ENCODE measurements at places on chromosomes 2 and 18.

- no peak for DNase-seq
Measured at GRCh38 chr18:36613810-36614209, 215.0 kb downstream of the TPGS2 start.

- no peak for DNase-seq
Measured at GRCh38 chr2:7825591-7826312, 856.1 kb upstream of the ID2 start.

GRCh38 chr2:42085706-42086487 lies 38.1 kb downstream of the PKDCC start:
- no peak for DNase-seq

GRCh38 chr18:52766002-52766545 lies 426.1 kb downstream of the DCC start:
- no peak for DNase-seq

GRCh38 chr2:232447091-232447620 lies 8.8 kb upstream of the ALPI start:
- no peak for DNase-seq

- DNase-seq = no peak
Measured at GRCh38 chr2:192215096-192215877, 20.6 kb upstream of the TMEFF2 start.

- no peak for DNase-seq
Measured at GRCh38 chr2:121501031-121501430, 29.6 kb upstream of the RNU4ATAC start.
